ENCODE measurements at places on chromosomes 6 and 20. TPM values are rescaled to one million over a fixed set of nuclear protein-coding genes. Genes with fewer than 3 reads are reported as not detected.

DNA sequence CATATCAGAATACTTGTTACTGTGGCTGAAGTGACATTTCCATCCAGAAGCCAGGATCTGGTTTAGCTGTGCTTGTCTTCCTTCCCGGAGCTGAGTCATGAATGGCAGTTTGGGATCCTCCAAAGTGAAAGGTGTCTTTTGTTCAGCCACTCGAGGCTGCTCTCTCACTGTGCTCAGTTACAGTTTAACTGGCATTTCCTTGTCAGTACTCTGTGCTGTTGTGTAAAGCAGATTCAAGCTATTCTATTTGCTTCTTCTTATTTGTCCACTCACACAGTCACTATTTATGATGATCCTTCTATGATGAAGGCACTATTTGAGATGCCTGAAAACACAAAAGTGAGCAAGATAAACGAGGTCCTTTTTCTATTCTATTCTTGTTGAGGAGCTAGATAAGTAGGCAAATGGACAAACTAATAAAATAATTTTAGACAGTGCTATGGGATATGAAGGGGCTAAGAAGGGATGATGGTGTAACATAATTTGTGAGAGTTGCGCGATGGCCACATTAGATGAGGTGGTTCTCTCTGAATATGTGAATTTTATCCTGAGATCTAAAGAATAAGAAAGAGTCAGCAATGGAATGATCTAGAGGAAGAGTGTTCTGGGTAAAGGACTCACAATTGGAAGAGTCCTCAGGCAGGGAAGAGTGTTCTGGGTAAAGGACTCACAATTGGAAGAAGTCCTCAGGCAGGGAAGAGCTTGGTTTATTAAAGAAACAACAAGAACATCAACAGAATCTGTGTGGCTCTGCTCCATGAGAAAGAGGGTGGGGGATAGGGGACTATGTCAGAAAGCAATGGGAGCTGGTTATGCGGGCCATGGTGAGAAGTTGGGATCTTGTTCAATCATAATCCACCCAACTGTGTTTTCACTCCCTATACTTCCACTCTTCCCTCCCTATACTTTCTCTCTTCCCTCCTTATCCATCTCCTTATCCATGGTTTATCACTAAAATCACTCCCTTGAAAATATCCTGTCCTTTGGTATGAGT is 40.1 kb downstream of the CYP24A1 start:
- DNase-seq: no peak

DNA sequence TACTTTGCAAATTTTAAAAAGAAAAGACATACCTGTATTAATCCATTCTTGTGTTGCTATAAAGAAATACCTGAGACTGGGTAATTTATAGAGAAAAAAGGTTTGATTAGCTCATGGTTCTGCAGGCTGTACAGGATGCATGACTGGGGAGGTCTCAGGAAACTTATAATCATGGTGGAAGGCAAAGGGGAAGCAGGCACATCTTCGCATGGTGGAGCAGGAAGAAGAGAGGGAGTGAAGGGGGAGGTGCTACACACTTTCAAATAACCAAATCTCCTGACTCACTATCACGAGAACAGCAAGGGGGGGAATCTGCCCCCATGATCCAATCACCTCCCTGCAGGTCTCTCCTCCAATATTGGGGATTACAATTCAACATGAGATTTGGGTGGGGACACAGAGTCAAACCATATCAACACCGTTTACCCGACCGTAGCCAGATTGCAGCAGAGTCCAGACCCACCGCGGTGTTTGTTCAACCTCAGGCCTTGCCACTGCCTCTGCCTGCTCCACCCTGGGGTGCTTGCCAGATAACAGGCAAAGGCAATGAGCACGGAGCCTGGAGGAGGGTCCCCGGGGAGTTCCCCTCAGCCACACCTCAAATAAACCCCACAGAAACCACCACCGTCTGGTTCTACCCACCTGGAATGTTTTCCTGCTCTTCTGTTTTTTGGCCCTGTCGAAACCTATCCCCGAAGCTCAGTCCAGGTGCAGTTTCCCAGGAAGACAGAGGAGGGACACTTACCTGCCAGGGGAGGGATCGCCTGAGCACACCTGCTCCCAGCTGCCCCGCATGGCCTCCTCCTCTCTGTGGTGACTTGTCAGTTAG is 142.2 kb upstream of the AFDN start:
- DNase-seq: no peak

GRCh38 chr6:7154341-7155139 is 46.8 kb downstream of the RREB1 start:
- peak; percentile 45 for DNase-seq

GRCh38 chr20:59015411-59015810 is 3.8 kb upstream of the TUBB1 start:
- no peak for DNase-seq

DNA sequence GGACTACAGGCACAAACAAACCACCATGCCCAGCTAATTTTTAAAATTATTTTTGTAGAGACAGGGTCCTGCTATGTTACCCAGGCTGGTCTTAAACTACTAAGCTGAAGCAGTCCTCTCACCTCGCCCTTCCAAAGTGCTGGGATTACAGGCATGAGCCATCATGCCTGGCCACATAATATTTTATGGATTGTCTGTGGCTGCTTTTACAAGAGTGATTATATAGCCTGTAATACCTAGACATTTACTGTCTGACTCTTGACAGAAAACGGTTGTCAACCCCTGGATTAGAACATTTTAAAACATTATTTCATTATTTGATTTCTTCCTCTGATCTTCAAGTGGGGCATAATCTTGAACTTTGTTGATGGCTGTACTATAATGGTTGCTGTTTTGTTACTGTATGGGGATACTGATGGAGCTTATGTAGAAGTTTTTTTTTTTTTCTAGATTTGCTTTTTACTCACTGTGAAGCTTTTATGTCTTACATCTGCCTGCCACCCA is 14.3 kb downstream of the PARD6B start:
- no peak for DNase-seq

LHFPL5 gene
- not detected for total RNA-seq
